ENCODE measurements at places on chromosomes 5 and 9.

- no peak for DNase-seq
Measured at GRCh38 chr9:14560194-14560593, 133.0 kb downstream of the ZDHHC21 start.

- no peak for DNase-seq
Measured at GRCh38 chr9:4228606-4229005, 71.3 kb downstream of the GLIS3 start.

- no peak for DNase-seq
Measured at GRCh38 chr5:103102234-103102633, 17.7 kb downstream of the GIN1 start.

DNA sequence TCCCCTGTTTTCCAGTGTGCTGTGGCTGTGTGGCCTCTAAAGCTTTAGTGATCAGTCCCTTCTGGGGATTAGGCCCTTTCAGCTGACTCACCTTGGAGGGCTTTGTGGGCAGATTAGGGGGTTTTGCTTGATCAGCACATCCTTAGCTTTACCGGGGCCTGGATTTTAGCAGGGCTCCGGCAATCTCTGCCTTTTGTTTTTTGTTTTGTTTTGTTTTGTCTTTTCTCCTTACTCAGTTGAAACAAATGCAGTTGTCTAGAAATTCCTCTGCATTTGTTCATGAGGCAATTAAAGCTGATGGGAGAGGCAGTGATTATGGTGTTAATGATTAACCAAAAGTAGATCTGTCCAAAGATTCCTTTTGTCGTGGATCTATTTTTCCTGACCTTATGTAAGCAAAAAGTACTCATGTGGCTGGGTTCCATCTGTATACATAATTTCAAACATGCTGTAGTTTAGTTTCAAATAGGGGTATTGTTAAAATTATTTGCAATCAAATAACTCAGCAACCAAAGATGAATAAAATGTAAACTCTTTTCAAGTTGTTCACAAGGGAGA, 5.2 kb upstream of the TDRD7 start:
- DNase-seq, result no peak
